IPS-NIHi11 (cell line): ENCODE measurements at places on chromosomes 16 and 17.

DNA sequence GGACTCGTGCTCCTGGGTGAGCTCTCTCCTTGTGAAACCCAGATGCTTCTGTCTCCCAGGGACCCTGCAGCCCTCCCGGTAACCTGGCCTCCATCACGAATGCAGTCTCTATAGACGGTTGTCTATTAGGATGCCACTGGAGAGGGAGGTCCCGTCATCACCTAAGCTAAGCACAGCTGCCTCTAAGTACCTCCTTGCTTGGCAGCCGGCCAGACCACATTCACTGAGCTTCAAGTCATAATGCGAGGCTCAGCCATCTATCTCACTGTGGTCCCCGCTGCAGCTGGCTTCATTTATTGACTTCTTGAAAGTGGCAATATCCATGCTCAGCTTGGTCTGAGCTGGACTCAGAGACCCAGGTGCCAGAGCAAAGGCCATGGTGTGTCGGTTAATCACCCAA, 74.5 kb upstream of the HSBP1 start:
- no peak for DNase-seq

- DNase-seq, result no peak
Observed at GRCh38 chr16:53817117-53817755, 113.3 kb downstream of the FTO start.

GRCh38 chr17:29613856-29614255, 8.9 kb downstream of the CORO6 start:
- DNase-seq, result no peak

- DNase-seq, result no peak
Observed at GRCh38 chr16:75458439-75458838, 6.0 kb downstream of the TMEM170A start.

- DNase-seq, result no peak
Observed at GRCh38 chr17:55327225-55328088, 62.7 kb downstream of the HLF start.

DNA sequence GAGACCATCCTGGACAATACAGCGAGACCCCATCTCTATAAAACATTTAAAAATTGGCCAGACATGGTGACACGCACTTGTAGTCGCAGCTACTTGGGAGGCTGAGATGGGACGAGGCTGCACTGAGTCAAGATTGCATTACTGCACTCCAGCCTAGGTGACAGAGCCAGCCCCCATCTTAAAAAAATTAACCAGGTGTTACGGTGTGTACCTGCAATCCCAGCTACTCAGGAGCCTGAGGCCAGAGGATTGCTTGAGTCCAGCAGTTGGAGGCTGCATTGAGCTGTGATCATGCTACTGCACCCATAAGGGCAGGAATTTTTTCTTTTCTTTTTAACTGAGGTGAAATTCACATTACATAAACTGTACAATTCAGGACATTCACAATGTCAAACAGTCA, 16.9 kb upstream of the TMC7 start:
- no peak for DNase-seq

DNA sequence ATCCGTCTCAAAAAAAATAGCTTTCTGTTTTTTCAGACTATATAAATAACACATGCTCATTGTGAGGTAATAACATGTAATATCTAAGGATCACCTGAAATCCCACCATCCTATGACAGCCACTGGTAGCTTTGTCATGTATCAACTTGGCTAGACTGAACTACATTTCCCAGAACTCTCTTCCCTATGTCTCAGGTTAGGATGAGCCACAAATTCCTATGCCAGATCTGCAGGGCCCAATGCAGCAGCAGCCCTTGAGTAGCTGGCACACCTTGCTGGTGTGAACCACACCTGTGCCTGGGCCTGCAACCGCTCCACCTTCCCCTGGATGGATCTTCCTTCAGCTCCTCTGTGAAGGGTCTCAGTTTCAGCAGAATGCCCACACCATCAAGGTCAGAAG, 28.1 kb downstream of the OGFOD1 start:
- DNase-seq, result no peak

GRCh38 chr17:5892921-5893675, 177.1 kb upstream of the WSCD1 start:
- no peak for DNase-seq

DNA sequence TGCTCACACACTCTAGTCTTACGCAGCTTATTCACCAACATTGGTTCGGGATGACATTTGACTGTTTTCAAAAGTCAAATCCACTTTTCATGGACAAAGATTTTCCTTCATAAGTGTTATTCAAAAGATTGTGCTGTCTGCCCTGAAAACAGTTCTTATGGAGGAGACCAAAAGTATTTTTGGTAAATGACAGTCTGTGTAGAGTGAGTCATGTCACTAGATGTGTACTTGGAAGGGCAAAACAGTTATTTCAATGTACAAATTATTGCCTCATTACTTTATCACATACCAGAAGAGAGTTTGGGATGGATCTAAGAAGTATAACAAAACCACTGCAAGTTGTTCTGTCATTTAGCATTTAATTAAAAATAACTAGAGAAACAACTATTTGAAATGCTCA, 265.6 kb downstream of the CDH13 start:
- no peak for DNase-seq

GRCh38 chr16:12588510-12588909, 215.2 kb downstream of the CPPED1 start:
- DNase-seq, result no peak

DNA sequence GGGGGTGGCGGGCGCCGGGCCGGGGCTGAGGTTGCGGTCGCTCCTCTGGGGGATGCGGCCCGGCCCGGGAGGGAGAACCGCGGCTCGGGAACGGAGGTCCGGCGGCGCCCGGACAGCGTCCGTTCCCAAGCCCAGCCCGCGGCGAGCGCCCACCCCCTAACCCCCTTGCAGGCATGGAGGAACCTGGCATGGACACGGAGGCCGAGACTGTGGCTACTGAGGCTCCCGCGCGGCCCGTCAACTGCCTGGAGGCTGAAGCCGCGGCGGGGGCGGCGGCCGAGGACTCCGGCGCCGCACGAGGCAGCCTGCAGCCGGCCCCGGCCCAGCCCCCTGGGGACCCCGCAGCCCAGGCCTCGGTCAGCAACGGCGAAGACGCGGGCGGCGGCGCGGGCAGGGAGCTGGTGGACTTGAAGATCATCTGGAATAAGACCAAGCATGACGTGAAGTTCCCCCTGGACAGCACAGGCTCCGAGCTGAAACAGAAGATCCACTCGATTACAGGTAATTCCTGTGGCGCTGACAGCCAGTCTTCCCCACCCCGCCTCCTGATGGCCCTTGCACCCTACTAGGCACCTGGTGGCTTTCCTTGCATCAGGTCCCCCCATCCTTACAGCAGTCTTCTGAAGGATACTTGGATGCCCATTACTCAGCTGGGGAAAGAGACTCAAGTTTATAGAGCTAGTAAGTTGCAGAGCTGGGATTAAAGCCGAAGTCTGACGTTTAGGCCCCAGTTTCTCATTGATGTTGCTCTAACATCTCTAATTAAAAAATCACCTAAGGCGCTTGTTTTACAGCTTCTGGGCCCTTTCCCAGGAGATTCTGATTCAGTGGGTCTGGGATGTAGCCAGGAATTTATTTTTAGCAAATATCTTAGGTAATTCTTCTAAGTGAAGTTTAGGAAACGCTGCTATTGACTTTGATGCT, 514 bp downstream of the UBFD1 start:
- no peak for DNase-seq

DNA sequence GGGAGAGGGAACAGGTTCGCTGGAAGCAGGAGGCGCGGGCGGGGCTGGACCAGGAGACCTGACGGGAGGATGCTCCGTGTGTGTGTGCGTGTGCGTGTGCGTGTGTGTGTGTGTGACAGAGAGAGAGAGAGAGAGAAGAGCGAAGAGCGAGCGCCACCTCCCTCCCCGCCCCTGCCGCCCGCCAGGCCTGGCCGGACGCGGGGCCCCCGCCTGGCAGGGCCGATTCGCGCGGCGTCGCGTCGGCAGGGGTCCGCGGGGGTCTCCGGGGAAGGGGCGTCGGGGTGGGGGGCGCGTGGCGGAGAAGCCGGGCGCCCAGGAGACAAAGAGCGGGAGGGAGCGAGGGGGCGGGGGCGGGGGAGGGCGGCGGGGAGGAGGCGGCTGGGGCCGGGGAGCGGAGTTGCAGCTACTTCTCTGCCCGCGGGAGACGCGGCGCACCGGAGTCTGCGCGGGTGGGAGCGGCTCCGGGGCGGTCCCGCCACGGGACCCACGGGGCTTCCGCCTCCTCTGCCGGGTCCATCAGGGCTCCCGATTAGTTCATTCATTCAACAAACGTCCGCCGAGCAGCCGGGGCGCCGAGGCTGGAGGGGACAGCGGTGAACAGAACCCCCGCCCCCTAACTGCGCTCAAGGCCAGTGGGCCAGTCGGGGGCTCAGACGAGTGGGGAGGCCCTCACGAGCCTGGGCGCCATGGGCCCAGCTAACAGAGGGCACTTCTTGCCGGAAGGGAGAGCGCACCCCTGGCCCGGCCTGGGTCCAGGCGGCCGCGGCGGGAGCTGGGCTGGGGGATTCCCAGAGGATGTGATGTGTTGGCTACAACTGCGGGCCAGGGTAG, at the start of gene SAMD14:
TSS of gene SAMD14 (minus strand) at position 433 of the 831 bp plus-strand sequence. CDS start 5,201 bp downstream, outside the sequence.
- peak; percentile 70 for DNase-seq

DNA sequence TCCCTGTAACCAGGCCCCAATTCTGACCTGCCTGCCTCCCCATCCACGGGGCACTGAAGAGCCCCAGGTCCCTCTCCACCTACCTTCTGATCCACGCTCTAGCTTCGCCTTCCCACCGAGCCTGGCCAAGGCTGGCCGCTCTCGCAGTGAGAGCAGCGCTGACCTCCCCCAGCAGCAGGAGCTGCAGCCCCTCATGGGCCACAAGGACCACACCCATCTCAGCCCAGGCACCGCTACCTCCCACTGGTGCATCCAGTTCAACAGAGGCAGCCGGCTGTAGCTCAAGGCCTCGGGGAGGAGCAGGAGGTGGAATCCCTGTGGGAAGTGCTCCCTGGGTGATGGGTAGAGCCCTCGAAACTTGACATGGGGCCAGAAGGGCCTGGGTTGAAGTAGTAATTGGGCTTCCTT, 8.4 kb upstream of the PLEKHG4 start:
- DNase-seq, result no peak

DNA sequence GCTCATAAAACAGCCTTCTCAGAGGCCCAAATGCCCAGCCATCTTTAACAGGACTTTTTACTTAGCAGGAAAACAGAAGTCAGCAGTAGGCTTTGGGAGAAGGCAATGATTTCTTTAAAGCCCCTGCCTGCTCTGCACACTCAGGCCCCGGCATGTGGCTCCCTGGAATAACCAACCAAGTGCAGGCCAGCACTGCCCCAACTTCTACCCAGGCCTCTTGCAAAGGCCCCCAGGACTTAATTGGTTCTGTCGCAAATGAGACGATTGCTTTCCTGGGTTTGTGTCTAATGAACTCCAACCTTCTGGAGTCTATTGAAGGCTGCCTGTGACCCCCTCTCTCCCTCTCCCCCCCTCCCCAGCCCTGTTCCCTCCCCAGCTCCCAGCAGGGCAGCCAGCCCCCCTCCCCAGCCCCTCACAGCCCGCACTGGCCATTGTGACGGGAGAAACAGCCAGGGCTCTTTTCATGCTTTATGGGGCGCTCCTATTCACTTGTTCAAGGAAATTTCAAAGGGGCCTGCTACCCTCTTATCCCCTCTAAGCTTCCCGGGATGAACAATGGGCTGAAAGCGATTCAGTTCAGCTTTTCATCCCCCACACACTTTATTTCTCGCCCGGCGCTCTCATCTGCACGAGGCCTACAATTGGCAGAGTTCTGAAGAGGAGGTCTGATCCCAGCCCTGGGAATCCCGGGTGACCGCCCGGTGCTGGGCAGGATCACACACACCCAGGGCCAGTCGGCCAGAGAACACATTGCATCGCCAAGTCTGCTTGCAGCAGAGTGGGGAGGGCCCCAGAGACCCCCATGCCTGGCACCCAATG, 15.5 kb downstream of the AXIN2 start:
- no peak for DNase-seq

- no peak for DNase-seq
Observed at GRCh38 chr16:49453983-49454382, 80.4 kb downstream of the C16orf78 start.

GRCh38 chr17:64005734-64006167, 7.6 kb downstream of the PRR29 start:
- DNase-seq, result peak; percentile 57

DNA sequence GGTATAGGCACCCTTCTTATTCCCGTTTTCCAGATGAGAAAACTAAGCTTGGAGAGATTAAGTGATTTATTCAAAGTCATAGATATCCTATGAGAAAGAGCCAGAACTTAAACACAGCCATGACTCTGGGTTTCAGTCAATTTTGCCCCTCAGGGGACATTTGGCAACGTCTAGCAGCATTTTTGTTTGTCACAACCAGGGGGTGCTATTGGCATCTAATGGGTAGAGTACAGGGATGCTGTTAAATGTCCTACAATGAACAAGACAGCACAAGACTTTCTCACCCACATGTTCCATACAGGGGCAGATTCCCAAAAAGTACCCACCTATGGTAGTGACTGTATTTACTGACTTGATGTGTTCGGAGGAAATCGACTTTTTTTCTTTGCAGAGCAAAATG, 4.8 kb upstream of the SHISA9 start:
- DNase-seq, result peak; percentile 29

DNA sequence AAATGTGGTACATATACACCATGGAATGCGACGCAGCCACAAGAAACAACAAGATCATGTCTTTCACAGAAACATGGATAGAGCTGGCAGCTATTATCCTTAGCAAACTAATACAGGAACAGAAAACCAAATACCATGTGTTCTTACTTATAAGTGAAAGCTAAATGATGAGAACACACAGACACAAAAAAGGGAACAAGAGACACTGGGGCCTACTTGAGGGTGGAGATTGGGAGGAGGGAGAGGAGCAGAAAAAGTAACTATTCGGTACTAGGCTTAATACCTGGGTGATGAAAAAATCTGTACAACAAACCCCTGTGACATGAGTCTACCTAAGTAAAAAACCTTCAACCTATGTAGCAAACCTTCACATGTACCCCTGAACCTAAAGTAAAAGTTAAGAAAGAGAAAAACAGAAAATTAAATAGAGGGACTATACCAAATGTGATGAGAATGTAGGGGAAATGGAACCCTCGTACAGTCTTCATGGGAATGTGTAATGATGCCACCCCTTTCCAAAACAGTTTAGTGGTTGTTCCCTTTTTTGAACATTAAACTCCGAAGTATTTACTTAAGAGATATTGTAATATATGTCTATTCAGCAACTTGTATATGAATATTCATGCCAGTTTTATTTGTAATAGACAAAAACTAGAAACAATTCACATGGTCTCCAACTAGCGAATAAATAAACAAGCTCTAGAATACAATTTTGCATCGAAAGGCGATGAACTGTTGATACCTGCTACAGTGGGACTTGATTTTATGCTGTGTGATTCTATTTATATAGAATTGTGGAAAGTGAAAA, 33.9 kb downstream of the AHSP start:
- DNase-seq, result no peak

GRCh38 chr17:81049372-81049911, 14.5 kb downstream of the BAIAP2 start:
- DNase-seq, result no peak

DNA sequence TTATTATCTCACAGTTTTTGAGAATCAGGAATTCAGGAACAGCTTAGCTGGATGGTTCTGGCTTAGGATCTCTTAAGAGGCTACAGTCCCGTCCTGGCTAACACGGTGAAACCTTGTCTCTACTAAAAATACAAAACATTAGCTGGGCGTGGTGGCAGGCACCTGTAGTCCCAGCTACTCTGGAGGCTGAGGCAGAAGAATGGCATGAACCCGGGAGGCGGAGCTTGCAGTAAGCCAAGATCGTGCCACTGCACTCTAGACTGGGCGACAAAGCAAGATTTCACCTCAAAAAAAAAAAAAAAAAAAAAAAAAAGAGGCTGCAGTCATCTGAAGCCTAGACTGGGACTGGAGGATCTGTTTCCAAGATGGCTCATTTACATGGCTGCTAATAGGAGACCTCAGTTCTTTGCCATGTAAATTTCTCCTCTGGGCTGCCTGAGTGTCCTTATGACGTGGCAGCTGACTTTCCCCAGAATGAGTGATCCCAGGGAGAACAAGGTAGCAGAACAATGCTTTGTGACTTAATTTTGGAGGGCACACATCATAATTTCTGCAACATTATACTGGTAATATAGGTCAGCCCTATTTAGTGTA, 95.8 kb upstream of the CORO6 start:
- no peak for DNase-seq
